ENCODE measurements at places on chromosomes 5 and 9.

DNA sequence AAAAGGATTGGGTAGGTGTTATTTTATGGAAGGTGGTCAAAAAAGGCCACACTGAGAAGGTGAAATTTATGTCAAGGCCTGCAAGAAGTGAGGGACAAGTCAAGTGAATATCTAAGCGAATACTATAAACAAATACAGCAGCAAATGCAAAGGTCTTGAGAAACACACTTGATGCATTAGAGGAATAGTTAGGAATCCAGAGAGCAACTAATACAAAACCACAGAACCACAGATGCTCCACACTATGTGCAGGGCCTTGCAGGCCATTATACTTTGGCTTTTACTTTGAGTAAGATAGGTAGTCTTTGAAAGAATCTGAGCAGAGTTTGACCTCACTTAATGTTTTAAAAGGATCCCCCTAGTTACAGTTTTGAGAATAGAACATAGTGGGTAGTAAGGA lies 4.6 kb downstream of the ZNF622 start:
- DNase-seq = no peak

DNA sequence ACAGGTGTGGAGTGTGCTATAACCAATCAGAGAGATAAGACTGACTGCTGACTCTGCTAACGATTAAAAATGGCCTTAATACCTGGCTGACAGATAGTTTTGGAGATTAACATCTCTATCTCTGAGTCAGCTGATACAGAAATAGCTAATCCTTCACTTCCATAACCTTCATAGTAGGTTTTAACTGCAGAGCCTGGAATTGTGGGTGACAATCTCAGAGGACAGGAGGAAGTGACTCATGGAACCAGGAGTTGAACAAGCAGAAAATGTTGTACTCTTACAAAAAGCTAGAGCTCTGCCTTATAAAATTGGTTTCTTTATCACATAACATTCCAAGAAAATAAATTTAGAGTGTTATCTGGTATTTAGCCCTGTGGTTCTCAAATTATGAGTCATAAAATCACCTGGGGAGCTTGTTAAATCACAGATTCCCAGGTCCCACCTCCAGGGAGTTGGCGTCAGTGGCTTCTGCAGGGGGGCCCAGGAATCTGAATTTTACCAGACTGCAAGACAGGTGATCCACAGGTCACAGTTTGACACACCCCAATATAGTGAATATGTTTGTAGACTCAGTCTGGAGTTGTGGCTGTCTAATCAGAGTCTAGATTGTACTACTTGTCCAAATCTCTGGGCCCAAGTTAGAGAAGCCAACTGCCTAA lies 44.4 kb upstream of the AFAP1L1 start:
- DNase-seq = no peak

DNA sequence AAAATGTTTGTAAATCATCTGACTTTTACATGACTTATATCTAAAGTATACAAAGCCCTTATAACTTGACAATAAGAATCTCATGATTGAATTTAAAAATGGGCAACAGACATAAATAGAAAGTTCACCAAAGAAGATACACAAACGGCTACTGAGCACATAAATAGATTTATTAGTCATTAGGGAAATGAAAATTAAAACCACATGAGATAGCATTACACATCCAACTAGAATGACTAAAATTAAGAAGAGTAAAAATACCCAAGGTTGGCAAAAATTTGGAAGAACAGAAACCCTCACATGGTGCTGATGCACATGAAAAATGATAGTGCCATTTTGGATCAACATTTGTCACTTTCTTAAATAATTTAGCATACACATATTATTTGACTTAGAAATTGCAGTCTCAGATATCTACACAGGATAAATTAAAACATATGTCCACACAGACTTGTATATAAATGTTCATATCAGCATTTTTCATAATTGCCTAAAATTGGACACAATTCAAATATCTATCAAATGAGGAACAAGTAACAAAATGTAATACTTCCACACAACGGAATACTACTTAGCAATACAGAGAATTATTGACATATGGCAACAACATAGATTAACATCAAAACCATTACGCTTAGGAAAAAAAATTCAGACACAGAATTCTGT lies 359.1 kb upstream of the DAB2 start:
- DNase-seq = no peak

GRCh38 chr9:108780942-108781734 lies 74.6 kb downstream of the ACTL7B start:
- no peak for DNase-seq

DNA sequence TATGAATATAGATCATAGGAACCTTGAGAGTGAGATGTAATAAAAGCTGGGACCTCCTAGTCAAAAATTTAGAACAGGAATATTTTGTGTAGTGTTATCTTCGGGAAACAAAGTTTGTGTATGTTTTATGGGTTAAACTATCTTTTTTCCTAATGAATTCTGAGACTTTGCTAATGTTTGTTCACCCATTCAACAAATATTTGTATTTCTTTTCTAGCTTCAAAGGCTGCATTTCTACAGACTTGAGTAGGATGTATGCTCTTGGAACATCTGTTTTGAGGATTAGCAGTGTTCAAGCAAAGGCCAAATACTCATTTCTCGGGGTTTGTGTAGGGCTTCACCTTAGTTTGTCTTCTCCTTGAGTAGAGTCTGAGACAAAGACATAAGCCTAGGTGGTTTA lies 16.2 kb downstream of the NDUFS4 start:
- no peak for DNase-seq

DNA sequence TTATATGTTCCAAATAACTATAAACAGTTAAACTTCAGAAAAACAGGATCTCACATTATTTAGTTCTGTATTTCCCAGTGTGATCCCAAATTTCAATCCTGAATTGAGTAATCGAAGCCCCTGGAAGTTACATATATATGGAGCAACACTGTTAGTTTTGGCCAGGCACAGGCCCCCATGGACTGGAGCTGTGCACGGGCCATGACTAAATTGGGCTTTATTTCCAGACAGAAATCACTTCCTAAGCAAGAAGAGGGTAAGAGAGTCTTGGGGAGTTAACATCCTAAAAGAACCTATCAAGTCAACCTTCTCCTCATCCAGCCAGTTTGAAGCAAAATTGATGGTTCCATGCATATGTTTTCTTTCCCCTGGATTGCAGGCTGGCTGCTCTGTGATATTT lies 393.0 kb downstream of the TMEM167A start:
- DNase-seq = no peak

GRCh38 chr9:107213080-107213479 lies 70.0 kb upstream of the RAD23B start:
- no peak for DNase-seq

GRCh38 chr9:5835808-5836207 lies 2.9 kb upstream of the ERMP1 start:
- no peak for DNase-seq

All from NCI-H524 treated with DMSO at 0.1 percent for 48 hours (cell line).